ENCODE measurements at places on chromosomes 16 and 17. TPM values are rescaled to one million over a fixed set of nuclear protein-coding genes. Genes with fewer than 3 reads are reported as not detected.

The SEPTIN1 gene
- 0.38 TPM for total RNA-seq

GRCh38 chr16:23959072-23959751 lies 123.4 kb downstream of the PRKCB start:
- no peak for DNase-seq

- no peak for DNase-seq
These were observed 18.6 kb downstream of the COG7 start for GRCh38 chr16:23434380-23434779.

DNA sequence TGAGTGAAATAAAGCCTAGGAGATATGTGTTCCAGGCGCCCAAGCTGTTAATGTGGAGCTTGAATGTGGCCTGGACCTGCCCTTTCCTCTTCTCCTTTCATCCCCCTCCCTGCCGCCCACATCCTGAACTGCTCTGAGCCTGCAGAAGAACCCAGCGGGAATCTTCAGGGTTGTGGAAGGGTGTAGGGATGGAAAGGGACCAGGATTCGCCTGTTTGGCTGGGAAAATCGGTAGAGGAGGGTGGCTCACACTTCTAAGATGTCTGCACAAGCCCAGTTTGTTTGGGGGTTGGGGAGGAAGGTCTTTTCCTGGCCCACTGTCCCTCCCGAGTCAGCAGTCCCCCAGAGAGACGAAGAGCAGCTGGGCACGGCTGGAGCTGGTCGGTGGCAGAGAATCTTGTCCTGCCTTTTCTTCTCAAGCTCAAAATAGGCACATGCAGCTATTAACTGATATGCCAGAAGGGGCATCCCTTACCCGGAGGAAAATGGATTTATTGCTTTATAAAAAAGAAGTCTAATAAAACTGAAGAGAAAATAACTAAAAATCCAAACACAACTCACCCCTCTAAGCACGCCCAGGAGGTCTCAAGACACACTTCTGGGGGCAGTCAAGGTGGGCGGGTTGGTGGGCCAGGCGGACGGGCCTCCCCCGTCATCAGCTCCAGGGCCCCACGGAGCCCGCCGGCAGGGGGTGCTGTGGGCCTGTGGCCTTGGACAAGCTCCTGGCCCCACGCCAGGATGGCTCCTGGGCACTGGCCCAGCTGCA lies 11.5 kb upstream of the PITPNA start:
- DNase-seq: no peak

- no peak for DNase-seq
These were observed 20.1 kb downstream of the NMT1 start for GRCh38 chr17:45081047-45081703.

The SEBOX gene
- not detected for total RNA-seq

GRCh38 chr17:8060274-8060673 lies 21.4 kb downstream of the ALOX15B start:
- no peak for DNase-seq

The PRSS27 gene
- total RNA-seq: 3.1 TPM

GRCh38 chr17:76917829-76918228 lies 49.6 kb downstream of the MGAT5B start:
- DNase-seq: no peak

The KRTAP4-3 gene
- not detected for total RNA-seq
